ENCODE measurements at places on chromosomes 7 and 10.

- no peak for DNase-seq
These were observed 31.5 kb downstream of the UNC5B start for GRCh38 chr10:71243756-71244395.

DNA sequence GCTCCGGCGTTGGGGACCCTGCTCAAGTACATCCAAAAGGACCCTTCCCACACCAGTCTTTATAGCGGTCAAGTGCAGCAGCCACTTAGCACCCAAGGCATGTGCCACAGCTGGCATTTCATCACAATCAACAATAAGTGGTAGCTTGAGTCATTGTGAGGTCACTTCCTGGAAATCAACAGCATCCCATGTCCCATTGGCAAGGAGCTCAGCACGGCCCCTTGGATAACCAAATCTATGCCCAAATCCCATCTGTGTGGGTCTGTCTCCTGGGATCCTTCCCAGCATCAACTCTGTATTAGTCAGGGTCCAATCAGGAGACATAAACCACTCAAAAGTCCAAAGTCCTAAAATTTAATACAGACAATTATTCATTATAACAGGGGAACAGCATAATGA is 27.1 kb downstream of the MDH2 start:
- no peak for DNase-seq

- no peak for DNase-seq
These were observed 13.1 kb upstream of the MNX1 start for GRCh38 chr7:157023589-157023905.

DNA sequence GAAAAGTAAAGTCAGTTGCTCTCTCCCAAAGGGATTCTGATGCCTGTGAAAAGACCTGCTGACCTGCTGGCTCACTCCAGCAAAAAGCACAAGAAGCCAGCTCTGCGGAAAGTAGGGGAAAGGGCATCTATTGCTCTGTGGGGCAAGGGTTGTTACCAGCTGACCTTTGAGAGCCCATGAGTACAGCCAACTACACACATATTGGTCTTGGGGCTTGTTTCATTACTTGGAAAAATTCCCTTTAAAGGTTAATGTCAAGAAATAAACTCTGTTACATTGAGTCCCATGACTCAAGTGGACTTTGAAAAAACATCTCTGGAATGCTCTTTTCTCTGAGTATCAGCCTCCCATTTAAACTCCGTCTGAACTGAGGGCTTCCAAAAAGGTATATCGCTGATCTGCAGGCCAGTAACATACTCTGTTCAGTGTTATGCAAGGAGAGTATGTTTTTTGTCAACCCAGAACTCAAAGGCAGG is 53.2 kb downstream of the PANK1 start:
- DNase-seq = no peak
